HCEC 1CT (cell line): ENCODE measurements at places on chromosomes 3 and 15.

DNA sequence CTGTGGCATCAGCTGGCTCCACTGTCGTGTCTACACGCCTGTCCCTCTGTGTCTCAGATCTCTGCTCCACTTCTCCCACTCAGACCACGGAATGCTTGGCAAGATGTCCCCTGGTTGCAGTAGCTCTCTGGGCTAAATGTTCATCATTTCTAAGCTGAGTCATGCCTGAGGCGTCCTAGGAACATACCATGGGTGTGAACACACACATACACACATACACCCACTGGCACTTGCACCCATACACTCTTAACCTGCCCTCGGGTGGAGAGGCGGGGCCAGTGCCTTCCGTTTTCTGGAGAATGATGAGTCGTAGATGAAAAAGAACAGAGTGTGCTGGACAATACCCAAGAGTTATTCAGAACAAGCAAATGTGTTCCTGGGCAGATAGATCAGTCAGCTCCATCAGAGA is 72.4 kb downstream of the SENP2 start:
- DNase-seq = peak; percentile 99

- no peak for DNase-seq
These were observed 271.2 kb upstream of the CTDSPL start for GRCh38 chr3:37590328-37591079.

GRCh38 chr3:5531741-5532290 is 344.3 kb downstream of the EDEM1 start:
- DNase-seq = no peak

- peak; percentile 43 for DNase-seq
These were observed 49.1 kb downstream of the IQCH start for GRCh38 chr15:67303490-67304363.

- no peak for DNase-seq
These were observed 334.2 kb downstream of the PYDC2 start for GRCh38 chr3:191795196-191795595.

DNA sequence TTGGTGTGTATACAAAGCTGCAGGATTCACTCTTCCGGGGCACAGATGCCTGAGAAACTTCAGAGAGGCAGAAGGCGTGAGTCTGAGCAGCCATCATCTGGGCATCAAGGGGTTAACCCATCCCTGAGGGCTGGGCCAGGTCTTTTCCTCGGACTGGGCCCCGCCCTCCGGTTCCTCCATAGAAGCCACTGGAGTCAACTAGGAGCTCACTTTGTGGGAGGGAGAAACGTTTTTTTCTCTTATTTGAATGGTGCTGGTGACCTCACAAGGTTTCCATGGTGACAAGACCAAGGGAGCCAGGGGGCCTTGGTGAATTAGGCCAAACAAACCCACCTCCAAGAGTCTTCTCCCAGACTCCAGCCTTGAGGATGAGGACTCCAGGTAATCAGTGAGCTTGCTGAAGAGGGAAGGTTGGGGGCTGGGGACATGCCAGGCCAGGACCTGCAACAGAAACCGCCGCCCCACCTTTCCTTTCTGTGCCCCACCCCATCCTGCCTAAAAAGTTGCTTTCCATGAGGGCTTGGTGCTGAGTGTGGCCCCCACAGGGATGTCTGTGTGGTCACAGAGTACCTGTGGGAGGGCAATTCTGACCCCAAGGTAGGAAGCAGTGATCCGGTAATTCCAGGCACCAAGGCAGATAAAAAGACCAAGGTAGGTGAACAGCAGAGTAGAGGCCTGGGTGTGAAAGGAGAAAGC is 14.8 kb upstream of the INSYN1 start:
- no peak for DNase-seq

GRCh38 chr15:98781838-98782237 is 133.5 kb downstream of the IGF1R start:
- DNase-seq = no peak

GRCh38 chr3:124559846-124560574 is 170.2 kb upstream of the UMPS start:
- DNase-seq = peak; percentile 69

DNA sequence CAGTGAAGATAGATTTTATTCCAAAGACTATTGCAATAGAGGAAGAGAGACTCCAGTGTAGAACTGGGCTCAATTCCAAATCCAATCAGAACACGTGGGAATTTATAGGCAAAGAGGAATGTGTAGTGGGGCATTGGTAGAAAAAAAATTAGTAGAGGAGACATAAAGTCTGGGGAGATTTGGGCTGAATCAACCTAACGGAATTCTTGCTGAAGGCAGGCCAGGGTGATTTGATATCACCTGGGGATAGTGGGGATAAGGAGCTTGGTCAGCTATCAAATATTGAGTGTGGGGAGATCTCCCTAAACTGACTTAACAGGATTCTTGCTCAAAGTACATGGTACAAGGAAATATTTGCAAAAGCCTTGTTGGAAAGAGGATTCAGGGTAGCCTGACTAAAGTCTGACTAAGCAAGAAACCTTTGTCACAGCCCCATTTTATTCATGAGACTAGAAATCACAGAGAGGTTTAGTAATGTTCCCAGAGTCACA is 29.6 kb downstream of the SST start:
- DNase-seq = no peak

DNA sequence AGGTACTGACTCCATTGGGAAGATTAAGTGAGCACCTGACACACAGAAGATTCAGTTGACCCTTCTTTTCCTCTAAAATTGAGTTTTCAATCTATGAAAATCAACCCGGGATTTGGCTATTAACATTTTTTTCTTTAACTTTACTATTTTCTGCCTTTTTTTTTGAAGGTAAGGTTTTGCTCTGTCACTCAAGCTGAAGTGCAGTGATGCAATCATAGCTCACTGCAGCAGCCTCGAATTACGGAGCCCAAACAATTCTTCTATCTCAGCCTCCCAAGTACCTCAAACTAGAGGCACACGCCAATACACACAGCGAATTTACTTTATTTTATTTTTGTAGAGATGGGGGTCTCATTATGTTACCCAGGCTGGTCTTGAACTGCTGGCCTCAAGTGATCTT is 1029.5 kb downstream of the MCTP2 start:
- no peak for DNase-seq

- no peak for DNase-seq
These were observed 32.9 kb downstream of the IL16 start for GRCh38 chr15:81229586-81229985.

GRCh38 chr3:130969621-130970020 is 57.0 kb downstream of the ASTE1 start:
- no peak for DNase-seq

DNA sequence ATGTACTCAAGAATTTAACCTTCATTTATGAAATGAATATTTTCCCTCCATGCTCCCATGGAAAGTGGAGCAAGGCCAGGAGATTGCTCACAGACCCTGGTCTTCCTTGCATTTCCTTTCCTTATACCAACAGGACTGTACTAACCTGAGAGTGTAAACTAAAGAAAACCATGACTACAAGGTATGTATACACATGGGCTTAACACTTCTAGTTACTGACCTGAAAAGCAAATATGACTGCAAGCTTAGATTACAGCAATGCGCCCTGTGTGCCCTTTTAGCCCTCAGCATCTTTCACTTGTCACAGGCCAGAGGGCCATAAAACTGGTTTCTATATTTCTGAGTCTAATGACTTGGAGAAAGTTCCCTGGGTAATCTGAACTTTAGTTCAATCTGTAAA is 52.1 kb downstream of the NEK10 start:
- no peak for DNase-seq

DNA sequence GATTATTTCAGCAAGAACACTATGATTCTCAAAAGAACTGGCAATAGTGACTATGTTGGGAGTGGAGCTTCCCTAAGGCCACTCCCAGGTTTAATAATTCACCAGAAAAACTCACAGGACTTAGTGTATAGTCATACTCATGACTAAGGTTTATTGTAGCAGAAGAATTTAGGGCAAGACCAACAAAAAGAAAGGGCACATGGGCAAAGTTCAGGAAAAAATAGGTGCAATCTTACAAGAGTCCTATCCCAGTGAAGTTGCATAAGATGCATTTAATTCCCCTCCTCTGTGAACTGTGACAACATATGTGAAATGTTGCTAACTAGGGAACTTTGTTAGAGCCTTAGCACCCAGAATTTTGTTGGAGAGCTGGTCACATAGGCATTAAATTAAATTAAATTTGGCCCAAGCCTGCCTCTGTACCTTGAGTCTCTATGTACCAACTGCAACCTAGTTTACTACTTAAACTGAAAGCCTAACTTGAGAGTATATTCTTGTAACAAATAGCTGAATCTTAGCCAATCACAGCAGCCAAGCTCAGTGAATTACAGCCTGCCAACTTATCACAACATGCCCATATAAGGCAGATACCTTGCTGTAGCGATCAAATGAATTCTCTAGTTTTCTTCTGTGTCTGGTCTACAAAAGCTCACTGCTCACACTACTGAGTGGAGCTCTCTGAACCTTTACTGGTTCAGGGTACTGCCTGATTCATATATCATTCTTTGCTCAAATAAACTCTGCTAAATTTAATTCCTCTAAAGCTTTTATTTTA is 386.2 kb upstream of the ARHGEF26 start:
- DNase-seq = no peak

- DNase-seq = no peak
These were observed 189.2 kb downstream of the RSL24D1 start for GRCh38 chr15:55007561-55007960.

GRCh38 chr15:96064351-96064756 is 266.1 kb upstream of the NR2F2 start:
- DNase-seq = peak; percentile 66

- no peak for DNase-seq
These were observed 18.1 kb downstream of the MOBP start for GRCh38 chr3:39485547-39485946.

GRCh38 chr3:129794311-129795185 is 99.0 kb downstream of the TMCC1 start:
- no peak for DNase-seq

DNA sequence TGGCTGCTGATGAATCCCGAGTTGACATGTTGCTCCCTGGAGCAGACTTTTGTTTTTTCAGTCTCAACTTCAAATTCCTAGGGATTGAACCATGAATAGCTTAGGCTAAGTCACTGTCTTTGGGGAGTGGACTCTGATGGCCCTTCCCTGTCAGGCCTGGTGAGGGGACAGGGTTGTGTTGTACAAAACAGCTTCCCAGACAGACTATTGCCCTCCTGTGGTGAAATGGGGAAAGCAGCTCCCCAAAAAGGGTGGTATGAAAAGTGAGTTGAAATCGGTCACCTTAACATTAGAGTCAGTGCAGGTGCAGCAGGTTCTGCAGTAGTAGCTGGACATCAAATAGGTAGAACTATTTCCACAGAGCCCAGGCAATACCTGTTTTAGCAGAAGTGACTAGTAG is 775.6 kb downstream of the ROBO2 start:
- no peak for DNase-seq

DNA sequence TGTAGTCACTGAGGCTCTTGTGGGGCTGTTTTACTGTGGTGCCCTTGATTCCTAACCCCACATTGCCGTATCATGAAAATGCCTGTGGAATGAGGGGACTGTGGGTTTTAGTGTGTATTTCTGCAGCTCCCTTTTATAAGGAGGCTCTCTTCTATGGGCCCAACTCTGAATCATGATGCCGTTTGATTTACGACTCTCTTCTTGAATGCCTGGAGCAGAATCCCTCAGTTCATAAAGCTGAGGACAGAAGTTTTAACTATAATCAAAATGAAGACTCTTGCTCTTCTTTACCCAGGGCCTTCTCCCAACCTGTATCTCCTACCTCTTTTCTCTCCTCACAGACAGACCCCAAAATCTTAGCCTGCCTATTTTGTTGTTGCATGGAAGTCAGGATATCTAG is 109.5 kb downstream of the RARB start:
- DNase-seq = no peak

DNA sequence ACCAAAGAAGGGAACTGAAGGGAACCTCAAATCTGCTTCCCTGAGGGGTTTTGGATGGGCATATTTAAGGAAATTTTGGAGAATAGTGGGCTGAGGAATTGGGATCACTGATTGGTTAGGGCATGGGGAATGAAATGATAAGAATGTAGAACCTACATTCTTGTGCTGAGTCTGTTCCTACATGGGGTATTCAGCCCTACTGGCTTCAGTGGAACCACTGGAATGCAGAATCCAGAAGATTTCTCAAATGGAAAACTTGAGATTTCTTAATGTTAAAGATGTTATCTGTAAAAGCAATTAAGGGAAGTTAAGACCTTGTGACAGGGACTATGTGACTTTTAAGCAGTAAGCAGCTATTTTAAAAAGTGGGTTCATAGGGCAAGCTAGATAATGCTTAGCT is 1062.4 kb downstream of the AGBL1 start:
- no peak for DNase-seq

DNA sequence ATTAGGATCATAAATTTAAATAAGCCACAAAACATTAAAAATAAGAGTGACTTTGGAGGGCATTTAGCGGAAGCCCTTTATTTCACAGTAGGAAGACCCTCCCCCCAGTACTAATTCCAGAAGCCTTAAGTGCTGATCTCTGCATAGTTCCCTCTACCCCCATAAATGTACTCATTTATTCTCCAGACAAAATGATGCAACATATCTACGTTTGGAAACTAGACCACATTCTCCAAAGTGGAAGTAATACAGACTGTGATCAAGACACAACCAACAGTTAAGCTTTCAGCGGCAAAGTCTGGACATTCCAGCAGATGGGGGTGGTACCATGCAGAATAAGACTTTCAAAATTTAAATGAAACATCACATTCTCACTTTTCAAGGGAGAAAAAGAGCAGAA is 44.8 kb upstream of the RPS17 start:
- no peak for DNase-seq

DNA sequence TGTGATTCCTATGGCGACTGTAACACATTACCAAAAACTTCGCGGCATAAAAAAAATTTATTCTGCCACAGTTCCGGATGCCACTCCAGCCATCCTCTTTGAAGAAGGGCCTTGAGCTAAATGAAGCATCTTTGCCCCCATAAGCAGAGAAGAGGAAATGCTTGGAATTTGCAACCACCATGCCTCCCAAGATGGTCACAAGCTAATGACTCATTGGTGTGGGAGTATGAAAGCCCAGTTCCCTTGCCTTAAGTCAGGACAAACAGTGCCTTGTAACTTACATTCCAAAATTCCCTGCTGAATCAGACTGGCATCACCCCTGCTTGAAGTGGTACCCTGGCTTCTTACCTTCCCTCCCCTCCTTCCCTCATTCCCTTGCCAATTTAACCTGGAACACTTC is 1077.4 kb downstream of the EPHA3 start:
- peak; percentile 66 for DNase-seq

GRCh38 chr15:93428150-93428549 is 339.1 kb upstream of the RGMA start:
- DNase-seq = no peak

GRCh38 chr3:140022066-140022770 is 87.2 kb downstream of the CLSTN2 start:
- no peak for DNase-seq

DNA sequence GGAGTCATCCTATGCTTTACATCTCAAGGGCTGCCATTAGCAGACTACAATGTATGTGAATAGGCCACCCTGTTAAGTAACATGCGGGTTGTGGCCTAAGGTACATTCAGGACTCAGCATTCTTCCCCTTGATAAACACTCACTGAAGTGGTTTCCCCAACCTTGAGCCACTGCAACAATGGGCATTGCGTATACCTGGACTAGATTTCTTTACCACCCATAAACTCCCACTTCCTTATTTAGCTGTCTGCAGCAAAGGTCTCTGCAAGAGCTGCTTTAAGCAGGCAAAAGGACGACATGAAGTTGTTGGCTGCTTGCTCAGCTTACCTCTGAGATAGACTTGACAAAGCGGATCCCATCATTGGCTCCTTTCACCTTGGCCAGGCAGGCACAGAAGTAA is 16.2 kb downstream of the FYCO1 start:
- DNase-seq = no peak
